Activated T-cell treated with anti-CD3 and anti-CD28 coated beads, Interleukin-2, amount 50 U/mL, for 72 hours (primary cell): ENCODE measurements at places on chromosomes 2 and 18. TPM values are rescaled to one million over a fixed set of nuclear protein-coding genes. Genes with fewer than 3 reads are reported as not detected.
A peak's percentile ranks its signal among the peaks of the same experiment; 100 is the strongest.

- DNase-seq, result peak; percentile 6
Observed at GRCh38 chr2:105100046-105100840, 62.4 kb downstream of the MRPS9 start.

GRCh38 chr2:118443596-118443995 is 355.3 kb downstream of the INSIG2 start:
- no peak for DNase-seq

DNA sequence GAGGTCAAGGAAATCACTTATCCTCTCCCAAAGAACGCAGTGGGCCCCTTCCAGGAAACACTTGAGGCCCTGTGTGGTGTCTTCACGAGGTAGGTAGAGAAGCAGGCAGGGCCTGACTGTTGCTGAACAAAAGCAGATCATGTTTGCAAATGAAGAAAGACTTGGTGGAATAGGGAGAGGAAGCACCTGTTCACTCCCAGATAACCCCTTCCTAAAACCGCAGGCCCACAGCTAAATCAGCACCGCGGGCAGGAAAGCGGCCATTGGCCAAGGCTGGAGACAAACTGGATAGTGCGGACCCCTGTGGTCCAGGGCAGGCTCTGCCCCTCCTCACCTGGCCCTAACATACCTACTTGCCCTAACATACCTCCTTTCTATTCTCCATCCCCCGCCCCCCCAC is 64.9 kb upstream of the KLHL29 start:
- no peak for DNase-seq

DNA sequence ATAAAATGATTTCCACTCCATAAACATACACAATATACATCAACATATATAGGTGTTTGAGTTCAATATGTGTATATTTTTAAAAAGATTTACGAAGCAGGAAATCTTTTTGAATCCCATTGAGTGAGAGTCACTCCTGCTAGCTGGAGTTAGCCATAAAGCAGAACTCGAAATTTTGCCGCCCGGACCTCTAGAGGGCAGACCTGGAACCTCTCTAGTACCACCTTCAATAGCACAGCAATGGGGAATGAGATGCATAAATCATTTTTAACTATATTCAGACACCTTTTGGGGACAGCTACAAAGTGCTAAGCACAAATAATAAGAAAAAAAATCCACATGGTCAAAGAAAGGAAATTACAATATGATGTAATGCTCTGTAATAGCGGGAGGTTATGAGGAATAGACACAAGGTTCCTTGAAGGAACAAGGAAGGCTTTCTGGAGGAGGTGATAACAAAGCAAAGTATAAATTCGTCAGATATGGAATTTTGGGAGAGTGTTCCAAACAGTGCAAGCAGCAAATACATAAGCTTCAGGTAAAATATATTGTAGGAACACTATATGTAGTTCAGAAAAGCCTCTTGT is 533.4 kb downstream of the ERBB4 start:
- DNase-seq, result no peak

- DNase-seq, result no peak
Observed at GRCh38 chr2:224956706-224957105, 85.6 kb downstream of the DOCK10 start.

DNA sequence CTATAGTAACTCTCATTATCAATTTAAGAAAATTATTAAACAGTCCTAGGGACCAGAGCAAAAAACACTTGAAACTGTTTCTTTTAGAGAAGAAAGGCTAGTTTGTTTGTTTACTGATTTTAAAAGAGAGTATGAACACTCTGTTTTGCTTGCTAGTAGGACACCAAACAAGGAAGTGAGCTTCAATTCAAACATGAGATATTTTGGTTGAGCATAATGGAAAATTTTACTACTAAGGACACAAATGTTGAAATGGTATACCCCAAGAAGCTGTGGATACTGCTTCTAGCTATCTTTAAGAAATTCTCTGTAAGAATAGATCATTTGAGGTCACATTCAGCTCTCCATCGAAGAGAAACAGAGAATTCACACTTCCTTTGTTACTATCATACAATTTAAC is 216.3 kb upstream of the SMAD7 start:
- no peak for DNase-seq

GRCh38 chr18:8783335-8783993 is 78.1 kb downstream of the MTCL1 start:
- no peak for DNase-seq

- peak; percentile 20 for DNase-seq
Observed at GRCh38 chr2:23606968-23607367, 222.0 kb downstream of the KLHL29 start.

The KIAA2012 gene
- total RNA-seq, result not detected

The VWC2L gene
- total RNA-seq, result not detected

The COL3A1 gene
- total RNA-seq, result 0.12 TPM
